ENCODE measurements at places on chromosomes 3 and 15. TPM values are rescaled to one million over a fixed set of nuclear protein-coding genes. Genes with fewer than 3 reads are reported as not detected.

LMAN1L gene
- not detected for total RNA-seq

RTP3 gene
- total RNA-seq = 29.0 TPM

DLL4 gene
- 4.0 TPM for total RNA-seq

AHSG gene
- total RNA-seq = 1,407 TPM

CCDC39 gene
- total RNA-seq = not detected

CCDC13 gene
- 1.8 TPM for total RNA-seq

GOLGA8K gene
- not detected for total RNA-seq

SELENOK gene
- total RNA-seq = 26.8 TPM

RTP1 gene
- total RNA-seq = not detected

ITGB5 gene
- total RNA-seq = 124 TPM

PHLDB2 gene
- total RNA-seq = 28.6 TPM

CLDN16 gene
- total RNA-seq = 0.61 TPM

CPN2 gene
- 199 TPM for total RNA-seq

EBLN2 gene
- total RNA-seq = 3.2 TPM

VEPH1 gene
- total RNA-seq = 0.74 TPM

THOC7 gene
- 25.8 TPM for total RNA-seq

TGM5 gene
- total RNA-seq = not detected

SRGAP3 gene
- 3.6 TPM for total RNA-seq

LRTM1 gene
- not detected for total RNA-seq

TMCO5A gene
- not detected for total RNA-seq

PRR23C gene
- total RNA-seq = not detected

WDR48 gene
- 21.9 TPM for total RNA-seq

PTPRG gene
- 11.7 TPM for total RNA-seq

CCNB2 gene
- total RNA-seq = 1.00 TPM

SMAD6 gene
- 17.2 TPM for total RNA-seq

SLC28A1 gene
- total RNA-seq = 75.4 TPM

CATSPER2 gene
- 1.3 TPM for total RNA-seq

ITPKA gene
- 2.0 TPM for total RNA-seq

ZNF620 gene
- total RNA-seq = 2.2 TPM

UBP1 gene
- total RNA-seq = 36.0 TPM

ABHD6 gene
- 49.8 TPM for total RNA-seq

CLEC3B gene
- 19.4 TPM for total RNA-seq

HRG gene
- 378 TPM for total RNA-seq

ARRDC4 gene
- 17.0 TPM for total RNA-seq

STXBP5L gene
- not detected for total RNA-seq

ARGFX gene
- not detected for total RNA-seq

FYCO1 gene
- 18.3 TPM for total RNA-seq

ESYT3 gene
- total RNA-seq = not detected

CFAP44 gene
- total RNA-seq = 4.7 TPM

ARNT2 gene
- 0.48 TPM for total RNA-seq

GRK7 gene
- not detected for total RNA-seq

REC114 gene
- not detected for total RNA-seq

LRRC31 gene
- total RNA-seq = 1.5 TPM

TM4SF4 gene
- total RNA-seq = 473 TPM
